ENCODE measurements at places on chromosomes 4 and X.

- DNase-seq, result no peak
Observed at GRCh38 chr4:153364061-153364460, 19.6 kb downstream of the MND1 start.

GRCh38 chr4:38621028-38621684 lies 42.8 kb upstream of the KLF3 start:
- DNase-seq, result no peak

DNA sequence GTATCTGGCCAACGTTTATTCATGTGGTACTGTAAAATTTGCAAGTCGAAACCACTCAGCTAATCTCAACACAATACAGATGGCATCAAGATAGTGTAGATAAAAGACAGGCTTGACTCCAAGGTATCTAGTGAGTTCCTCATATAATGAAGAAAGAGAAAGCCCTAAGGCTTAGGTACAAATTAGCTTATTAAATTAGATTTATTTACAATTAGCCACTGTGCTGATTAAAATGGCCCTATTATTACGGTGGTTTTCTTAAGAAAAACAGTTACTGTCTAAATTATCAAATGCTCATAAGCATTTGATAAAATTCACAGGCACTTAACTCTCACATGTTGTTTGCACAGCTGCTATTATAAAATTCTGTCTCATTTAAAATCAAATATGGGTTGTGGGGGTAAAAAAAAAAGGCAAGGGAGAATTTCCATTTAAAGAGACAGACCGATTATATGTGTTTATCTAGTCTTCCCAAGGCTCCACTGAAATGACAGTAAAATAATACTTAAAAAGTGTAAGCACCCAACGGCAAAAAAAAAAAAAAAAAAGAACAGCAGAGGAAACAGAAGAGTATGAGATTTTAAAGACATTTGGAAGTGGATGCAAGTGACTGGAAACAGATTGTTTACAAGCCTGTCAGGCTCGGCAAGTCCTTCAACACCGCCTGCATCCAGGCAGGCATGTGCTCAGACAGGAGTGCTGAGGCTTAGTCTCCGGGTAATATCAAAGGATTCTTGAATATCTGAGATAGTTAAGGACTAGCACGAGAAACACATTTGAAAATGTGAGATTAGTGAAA lies 55.1 kb downstream of the FAM13A start:
- DNase-seq, result no peak

DNA sequence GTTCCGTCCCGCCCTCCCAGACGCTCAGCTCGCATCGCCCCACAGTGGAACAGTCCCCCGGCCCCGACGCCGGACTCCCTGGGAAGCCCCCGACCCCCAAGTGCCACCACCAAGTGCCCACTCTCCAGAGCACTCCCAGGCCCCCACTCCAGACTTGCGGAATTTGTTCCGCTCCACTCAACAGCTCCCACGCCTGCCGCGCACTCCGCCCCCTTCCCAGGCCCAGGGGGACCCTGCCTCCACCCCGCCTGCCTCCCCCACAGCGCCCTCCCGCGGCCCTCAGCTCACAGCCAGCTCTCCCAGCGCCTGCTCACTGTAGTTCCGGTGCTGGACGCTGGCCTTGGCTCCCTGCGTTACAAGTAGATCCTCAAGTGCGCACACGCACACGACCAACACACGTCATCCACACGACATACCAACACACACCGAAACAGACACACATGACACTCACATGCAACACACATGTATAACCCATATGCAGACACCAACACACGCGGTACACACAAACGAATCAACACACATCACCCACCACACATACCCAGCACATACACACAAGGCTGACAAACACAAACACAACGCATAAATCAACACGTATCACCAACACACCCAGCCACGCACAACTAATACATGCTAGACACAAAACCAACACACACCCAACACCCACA lies 8.0 kb downstream of the MSX1 start:
- DNase-seq, result no peak

GRCh38 chrX:73827406-73827805 lies 264.4 kb downstream of the CHIC1 start:
- DNase-seq, result no peak

DNA sequence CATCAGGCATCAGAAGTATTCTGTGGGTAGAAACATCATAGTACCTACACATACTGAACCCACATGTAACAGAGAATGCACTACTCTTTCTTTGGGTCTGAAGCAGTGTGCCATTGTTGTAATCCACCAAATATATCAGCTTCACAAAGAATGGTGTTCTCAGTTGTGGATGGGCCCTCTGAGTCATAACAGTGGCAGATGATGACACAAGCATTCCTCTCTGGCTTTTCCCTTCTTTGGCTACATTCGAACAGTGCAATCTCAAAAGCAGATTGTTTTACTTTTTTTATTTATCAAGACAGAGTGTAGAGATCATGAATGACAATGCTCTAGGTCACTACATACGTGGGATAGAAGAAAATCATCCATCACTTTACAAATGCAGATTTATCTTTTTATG lies 247.2 kb upstream of the EPHA5 start:
- DNase-seq, result peak; percentile 70

DNA sequence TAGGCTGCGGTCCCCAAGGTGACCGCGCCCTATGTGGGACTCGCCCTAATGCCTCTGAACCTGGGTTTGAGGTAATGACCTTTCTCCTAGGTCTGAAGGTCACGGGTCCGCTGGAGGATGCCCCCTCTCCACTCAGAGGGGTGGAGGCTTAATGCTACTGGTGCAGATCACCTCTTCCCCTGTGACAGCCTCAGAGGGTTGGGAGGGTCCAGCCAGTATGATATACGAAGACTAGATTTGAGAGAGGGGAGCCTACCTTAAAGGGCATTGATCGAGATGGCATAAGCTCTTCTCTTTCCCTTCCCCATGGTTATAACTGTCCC lies 1.0 kb downstream of the SLC25A5 start:
- DNase-seq, result no peak

- peak; percentile 6 for DNase-seq
Observed at GRCh38 chrX:103063191-103063845, 653 bp downstream of the BEX1 start.

DNA sequence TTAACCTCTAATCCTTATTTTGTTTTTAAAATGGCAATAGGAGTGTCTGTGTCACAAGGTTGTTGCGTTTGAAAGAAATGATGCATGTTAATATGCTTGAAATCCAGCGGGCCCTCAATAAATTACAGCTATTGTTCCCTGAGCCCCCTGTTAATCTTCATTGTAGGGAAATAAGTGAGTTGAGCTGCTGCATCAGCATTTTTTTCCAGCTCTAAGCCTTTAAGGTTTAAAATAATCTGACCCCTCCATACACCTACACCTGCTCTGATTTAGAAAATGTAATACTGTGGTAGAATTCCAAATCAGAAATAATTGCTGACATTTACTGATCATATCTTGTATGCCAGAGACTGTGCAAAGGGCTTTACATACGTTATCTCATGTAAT lies 2.6 kb upstream of the MSMO1 start:
- DNase-seq, result no peak

DNA sequence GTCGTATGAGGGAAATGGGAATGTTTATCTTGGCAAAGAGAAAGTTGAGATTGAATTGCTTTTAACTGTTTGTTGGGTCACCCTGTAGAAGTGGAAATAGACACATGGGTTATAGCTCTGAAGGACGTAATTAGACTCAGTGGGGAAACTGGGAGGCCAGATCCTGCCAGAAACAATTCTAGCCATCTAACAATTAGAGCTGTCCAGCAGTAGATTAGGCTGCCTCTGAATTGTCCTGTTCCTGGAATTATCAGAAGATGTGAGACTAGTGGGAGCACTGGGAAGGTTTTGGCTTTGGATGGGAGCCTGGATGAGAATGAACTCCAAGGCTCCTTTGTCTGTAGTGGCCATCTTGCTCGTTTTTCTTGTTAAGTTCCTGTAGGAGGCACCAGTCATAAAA lies 61.9 kb upstream of the IGFBP7 start:
- no peak for DNase-seq

DNA sequence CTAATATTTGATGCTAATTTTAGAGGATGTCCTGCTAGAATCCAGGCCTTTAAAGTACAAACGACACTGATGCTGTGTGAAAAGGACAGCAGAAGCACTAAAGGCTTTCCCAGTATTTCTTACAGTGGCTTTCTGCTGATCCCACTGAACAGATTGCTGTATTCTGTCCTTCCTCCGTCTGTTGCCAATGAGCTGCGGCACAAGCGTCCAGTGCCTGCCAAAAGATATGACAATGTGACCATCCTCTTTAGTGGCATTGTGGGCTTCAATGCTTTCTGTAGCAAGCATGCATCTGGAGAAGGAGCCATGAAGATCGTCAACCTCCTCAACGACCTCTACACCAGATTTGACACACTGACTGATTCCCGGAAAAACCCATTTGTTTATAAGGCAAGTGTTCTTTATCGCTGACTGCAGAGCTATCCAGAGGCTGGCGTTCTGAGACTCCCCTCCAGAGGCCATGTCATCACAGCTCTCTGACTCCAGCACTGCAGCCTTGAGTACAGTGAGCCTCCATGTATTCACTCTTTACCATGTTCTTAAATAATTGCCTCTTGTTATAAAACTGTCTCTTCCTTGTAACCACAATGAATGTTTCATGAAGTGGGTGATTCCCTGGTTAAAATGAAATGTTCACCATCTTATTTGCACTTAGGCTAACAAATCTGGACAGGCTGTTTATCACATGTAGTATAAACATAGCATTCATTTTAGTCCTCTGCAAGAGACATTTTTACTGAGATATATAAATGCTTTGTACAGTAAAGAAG lies 43.6 kb downstream of the GUCY1B1 start:
- no peak for DNase-seq

DNA sequence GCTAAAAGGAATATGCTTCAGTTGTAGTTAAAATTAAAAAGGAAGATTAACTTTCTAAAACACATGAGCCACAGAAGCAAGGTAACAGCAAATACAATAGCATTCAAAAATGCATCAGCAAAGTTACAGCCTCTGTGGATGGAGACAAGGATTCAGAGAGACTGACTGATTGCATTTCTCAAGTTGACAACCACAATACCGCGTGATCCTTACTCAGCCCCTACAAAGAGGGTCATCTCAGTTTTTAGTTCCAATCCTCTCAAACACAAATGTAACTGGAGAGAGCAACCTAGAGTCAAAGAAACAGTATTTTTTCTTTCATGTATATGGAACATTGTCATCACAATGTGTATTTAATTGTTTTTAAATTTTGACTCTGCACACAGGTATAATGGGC lies 14.2 kb upstream of the C1QTNF7 start:
- DNase-seq, result no peak

- no peak for DNase-seq
Observed at GRCh38 chr4:132818091-132818490, 331.0 kb upstream of the PCDH10 start.

GRCh38 chr4:77699731-77700210 lies 94.2 kb downstream of the CXCL13 start:
- DNase-seq, result peak; percentile 48

GRCh38 chr4:146108756-146109155 lies 66.8 kb upstream of the LSM6 start:
- DNase-seq, result no peak

DNA sequence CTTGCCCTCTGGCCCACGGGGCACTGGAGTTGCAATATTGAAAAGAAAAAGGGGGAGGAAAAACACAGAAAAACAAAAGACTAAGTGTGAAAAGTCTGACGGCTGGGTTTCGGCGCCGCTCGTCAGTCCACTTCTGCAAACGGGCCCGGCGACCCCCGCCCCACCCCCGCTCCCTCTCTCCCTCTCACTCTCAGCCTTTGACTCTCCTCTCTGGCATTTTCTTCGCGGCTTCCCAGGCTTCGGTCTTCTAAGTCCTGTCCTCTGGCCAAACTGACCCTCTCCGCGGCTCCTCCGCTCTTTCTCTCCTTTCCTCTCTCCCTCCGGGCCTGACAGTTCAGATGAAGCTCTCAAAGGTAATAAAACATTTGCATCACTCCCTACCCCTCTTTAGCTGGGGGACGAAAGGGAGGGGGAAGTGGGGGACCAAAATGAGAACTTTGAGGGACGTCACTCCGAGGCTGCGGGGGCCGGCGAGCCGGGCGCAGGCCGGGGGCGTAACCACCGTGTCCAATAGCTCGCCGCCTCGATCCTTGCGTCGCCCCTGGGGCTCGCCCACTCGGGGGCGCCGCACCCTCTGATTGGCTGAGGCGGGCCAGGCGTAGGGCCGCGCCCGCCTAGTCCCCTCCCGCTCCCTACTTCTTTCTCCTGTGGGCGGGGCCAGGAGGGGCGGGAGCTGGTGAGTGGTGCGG lies at the start of gene NKX6-1:
NKX6-1 (minus strand) TSS at position 358 of the 689 bp plus-strand sequence. CDS start 1,064 bp downstream, outside the sequence.
- DNase-seq, result peak; percentile 88

DNA sequence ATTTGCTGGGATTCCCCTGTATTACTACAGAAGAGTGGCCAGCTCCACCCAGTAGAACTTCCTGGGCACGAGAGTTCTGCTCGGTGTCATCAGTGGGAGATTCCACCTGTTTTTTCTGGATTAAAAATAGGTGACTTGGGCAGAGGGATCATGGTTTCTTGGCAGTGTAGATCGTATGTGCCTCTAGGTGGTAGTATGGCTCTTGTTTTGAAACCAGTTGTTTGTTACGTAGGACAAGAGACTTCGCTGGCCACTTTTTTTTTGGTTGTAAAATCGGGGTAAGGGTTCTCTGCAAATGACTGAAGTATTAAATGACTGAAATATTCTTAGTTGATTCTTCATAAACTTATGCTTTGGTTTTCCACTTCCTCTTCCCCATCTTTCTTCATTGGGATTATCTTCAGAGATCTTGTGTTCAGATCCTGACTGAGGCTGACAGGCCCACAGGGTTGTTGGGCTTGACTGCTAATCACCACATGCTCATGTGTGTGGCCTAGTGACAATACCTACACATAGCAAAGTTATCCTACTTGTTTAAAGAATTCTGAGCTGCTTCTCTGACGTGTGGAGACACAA lies 43.8 kb upstream of the WDR1 start:
- DNase-seq, result no peak

GRCh38 chrX:150037041-150037440 lies 98.8 kb upstream of the EOLA2 start:
- no peak for DNase-seq

DNA sequence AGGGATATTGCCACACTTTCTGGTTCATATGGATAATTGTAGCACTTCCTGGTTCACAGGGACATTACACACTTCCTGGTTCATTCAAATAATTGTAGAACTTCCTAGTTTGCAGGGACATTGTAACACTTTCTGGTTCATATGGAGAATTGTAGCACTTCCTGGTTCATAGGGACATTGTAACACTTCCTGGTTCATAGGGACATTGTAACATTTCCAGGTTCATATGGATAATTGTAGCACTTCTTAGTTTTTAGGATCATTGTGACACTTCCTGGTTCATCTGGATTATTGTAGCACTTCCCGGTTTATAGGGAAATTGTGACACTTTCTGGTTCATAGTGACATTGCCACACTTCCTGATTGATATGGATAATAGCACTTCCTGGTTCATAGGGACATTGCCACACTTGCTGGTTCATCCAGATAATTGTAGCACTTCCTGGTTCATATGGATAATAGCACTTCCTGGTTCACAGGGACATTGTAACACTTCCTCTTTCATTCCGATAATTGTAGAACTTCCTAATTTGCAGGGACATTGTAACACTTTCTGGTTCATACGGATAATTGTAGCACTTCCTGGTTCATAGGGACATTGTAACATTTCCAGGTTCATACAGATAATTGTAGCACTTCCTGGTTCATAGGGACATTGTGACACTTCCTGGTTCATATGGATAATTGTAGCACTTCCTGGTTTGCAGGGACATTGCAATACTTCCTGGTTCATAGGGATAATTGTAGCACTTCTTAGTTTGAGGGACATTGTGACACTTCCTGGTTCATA lies 59.2 kb upstream of the CD99 start:
- no peak for DNase-seq

GRCh38 chr4:8165374-8165896 lies 6.8 kb upstream of the ABLIM2 start:
- DNase-seq, result no peak
